ENCODE measurements at places on chromosomes 11 and 22.

GRCh38 chr11:61524963-61525587 is 16.5 kb downstream of the LRRC10B start:
- DNase-seq, result no peak

DNA sequence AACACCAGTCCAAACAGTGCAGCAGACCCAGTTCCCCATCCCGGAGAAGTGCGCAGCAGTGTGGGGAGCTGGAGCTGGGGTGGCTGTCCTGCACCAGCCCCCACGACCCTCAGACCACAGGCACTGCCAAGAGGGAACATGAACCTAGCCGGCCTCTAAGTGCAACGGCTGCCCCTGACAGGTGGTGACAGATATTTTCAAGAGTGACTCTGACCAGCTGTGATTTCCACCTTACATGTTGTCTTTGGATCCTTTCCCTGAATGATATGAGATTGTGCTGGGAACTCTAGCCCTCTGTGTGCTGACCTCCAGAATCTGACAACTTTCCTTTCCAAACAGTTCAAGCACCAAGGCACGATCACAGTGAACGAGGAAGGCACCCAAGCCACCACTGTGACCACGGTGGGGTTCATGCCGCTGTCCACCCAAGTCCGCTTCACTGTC is 12.6 kb downstream of the SERPIND1 start:
- no peak for DNase-seq

DNA sequence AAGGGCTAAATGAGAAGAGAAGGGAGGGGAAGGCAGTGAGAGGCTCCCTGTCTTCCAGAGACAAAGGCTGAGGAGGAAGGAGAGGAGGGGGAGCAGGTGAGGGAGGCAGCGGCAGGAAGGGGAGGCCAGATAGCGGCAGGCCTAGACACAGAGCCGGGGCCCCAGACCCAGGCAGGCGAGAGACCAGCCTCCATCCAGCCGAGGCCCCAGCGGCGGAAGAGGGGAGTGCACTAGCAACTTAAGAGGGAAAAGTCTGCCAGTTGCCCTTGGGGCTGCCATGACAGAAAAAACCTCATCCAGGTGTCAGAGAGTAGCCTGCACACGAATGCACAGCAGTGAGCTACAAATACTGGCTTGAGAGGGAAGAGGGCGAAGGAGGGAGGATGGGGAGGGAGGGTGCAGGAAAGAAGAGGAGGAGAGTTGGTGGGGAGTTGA is 46.7 kb downstream of the IGLL1 start:
- peak; percentile 82 for DNase-seq

GRCh38 chr11:43130616-43131015 is 181.2 kb upstream of the API5 start:
- no peak for DNase-seq

DNA sequence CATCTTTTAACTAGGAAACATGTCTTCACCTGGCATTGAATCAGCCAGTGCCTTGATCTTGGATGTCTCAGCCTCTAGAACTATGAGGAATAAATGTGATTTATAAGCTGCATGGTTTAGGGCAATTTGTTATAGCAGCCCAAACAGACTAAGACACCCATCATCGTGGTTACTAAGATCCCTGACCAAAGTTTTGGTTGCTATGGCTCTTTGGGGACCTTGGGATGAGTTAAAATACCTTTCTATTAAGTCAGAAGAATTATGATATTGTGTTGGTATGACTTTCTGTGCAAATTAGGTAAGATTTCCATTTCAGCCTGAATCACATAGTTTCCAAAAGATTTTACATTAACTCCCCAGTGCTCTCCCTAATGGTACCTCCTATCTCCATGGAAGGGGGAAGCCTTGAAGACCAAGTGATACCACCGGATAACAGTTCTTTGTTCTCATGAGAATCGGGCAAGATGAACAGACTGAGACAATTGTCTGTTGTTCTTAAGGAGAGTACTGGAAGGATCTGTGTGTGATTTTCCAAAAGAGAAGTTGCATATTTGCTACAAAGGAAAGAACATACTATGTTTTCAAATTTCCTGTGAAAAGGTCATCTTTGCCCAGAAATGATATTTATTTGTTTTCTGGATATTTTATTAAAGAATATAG is 60.4 kb upstream of the UBASH3B start:
- no peak for DNase-seq

DNA sequence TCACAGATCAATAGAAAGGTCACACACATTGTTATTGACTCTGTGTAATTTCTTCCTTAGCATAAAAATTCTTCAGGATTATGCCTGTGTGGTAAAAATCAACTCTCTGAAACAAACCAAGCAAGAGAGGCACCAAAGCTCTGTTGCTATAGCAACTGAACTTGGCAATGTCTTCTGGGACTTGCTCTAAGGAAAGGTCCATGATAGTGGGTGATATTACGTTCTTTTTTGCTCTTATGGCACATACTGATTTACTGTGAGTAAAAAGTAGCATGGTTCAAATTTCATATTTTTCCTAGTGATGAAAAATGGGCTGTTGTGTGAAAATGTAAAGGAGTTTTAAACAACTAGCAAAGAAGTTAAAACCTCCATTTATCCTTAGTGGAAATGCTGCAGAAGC is 66.4 kb downstream of the SVIP start:
- DNase-seq, result no peak

GRCh38 chr22:26597026-26597425 is 7.1 kb upstream of the TPST2 start:
- DNase-seq, result no peak

GRCh38 chr11:74721479-74721835 is 9.8 kb downstream of the CHRDL2 start:
- DNase-seq, result no peak

All from DND-41 (cell line).